Left colon (tissue), 2 donors: ENCODE measurements at places on chromosomes 4 and X. TPM values are rescaled to one million over a fixed set of nuclear protein-coding genes. Genes with fewer than 3 reads are reported as not detected.

BRS3 gene
- not detected for total RNA-seq

NDP gene
- 0.17 TPM for total RNA-seq

CHST7 gene
- 2.5 TPM for total RNA-seq

DNA sequence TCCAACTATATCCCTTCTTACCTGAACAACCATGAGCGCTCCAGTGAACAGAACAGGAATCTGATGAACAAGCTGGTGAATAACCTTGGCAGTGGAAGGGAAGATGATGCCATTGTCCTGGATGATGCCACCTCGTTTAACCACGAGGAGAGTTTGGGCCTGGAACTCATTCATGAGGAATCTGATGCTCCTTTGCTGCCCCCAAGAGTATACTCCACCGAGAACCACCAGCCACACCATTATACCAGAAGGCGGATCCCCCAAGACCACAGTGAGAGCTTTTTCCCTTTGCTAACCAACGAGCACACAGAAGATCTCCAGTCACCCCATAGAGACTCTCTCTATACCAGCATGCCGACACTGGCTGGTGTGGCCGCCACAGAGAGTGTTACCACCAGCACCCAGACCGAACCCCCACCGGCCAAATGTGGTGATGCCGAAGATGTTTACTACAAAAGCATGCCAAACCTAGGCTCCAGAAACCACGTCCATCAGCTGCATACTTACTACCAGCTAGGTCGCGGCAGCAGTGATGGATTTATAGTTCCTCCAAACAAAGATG is 870.2 kb downstream of the ADGRL3 start:
- DNase-seq, result no peak

- DNase-seq, result no peak
Observed at GRCh38 chrX:38850807-38851544, 49.7 kb downstream of the MID1IP1 start.

DNA sequence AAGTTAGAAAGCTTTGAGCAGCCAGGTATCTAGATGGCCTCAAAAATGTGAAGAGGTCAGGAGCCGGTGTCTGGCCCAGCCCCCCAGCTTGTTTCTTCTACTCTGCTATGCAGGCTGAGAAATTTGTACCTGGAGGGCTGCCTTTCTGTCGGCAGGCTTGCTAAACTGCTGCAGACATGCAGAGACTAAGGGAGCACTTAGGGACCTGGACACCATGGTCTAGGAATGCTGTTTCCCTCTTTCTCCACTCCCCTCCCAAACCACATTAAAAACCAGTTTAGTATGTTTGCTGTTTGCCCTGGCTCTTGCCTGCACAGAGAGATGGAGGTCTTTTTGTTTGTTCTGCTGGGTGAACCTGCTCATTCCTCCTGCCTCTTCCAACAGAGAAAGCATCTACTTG is 157.1 kb upstream of the DGKK start:
- no peak for DNase-seq

DNA sequence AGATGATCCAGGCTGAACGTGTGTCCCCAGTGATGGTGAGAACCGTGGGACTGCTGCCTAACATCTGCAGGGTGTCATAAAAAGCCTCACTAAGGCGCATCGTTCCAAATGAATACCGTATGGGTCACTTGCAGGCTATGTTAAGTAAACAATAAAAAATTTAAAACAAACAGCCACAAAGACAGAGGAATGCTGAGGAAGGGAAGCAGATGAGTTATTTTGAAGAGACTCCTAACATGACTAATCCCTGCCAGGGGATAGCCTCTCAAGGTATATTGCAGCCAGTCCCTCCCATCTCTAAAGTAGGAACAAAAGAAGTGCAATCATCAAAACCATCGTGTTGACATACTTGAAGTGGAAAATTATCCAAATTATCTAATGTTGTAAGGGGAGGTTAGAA is 83.8 kb downstream of the UNC5C start:
- DNase-seq, result no peak
